ENCODE measurements at places on chromosomes 16 and 17.

DNA sequence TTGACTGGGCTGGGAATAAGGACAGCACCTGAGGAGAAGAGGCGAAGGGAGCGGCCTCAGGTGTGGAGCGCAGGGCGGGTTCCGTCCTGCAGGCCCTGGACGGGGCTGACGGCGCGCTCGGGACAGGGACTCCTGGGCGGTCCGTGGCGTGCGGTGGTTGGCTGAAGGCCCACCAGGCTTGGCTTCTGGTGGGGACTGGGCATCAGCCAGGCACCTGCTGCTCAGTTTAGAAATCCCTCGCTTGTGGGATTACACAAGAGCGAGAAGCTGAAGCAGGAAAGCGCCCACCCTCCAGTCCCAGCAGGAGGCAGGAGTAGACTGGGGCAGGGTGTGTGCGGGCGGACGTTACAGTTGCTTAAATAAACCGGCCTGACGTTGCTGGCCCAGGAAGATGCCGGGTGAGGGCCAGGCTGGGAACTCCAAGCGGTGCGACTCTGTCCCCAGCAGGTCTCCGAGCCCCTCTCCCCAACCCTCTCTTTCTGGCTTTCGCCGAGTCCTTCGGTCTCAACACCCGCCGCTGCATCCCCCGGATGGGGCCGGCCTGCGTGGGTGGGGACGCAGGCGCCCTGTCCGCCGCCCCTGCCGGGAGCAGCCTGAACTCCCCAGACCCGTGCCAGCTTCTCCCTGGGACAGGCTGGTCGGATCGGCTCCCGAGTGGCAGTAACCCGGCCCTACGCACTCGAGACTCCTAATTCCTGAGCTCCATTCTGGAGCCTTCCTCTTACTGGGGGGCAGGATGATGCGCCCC is 639 bp downstream of the MIF4GD start:
- peak; percentile 81 for DNase-seq

DNA sequence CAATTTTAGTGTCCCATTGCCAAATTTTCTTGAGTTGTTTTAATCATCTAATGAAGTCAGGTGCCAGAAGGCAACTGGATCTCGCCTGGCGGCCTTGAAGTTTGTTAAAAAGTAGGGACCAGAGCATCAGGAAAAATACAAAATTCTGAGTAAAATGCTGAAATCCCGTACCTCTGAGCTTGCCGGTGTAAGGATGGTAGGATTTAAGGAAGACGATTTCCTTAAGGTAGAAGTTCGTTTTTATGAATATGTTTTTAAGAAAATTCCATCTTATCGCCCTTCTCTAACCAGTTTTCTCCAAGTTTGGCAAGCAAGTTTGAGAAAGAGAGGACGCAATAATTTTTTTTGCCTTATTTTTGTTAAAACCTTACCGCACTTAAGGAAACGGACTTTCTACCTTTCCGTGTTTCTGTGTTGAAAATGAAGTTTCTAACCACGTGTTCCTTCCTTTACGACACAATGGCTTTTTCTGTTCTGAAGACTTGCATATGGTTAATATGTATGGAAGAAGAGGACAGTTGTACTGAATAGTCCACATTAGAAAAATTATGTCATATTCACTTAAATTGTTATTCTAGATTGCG is 748 bp downstream of the ATF7IP2 start:
- no peak for DNase-seq

DNA sequence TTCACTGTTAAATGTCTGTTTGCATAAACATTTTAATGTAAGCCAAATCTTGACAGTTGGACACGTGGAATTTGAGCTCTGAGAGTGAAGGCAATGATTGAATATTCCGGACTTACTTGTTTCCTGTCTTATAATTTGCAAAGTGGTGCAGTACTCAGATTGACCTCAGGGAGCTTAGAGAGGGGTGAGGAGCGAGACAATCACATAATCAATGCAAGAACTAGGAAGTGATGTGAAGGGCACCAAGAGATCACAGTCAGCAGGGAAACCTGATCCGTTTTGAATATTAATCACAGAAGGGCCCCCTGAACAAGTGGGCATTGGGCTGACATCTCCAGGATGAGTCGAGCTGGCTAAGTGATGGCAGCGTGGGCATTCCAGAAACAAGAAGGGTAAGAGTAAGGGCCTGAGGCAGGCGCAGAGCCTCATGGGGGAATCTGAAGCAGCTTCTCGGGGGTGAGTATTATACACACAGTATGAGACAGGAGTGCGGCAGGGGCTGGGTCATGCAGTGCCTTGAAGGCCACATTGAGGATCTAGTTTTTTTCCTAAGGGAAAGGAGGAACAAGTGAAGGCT is 26.1 kb downstream of the TEX2 start:
- DNase-seq: no peak

- no peak for DNase-seq
Observed at GRCh38 chr16:50781043-50781442, 39.2 kb downstream of the CYLD start.

DNA sequence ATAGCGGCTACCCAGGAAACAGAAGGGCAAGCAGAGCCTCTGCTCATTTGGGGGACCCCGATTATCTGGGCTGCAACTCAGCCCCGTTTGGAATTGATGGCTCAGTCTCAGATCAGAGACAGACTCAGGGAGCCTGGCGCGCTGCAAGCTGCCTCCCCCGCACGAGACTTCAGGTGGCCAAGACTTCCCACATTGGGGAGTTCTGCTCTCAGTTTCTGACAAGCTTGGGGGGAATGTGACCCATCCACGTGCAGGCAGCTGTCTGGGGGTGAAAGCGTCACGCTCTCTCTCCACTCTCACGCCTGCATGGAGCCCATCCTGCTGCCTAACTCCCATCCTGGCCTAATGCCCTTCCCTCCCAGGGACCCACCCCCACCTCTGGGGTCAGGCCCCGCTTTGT is 157.6 kb upstream of the GSE1 start:
- no peak for DNase-seq

DNA sequence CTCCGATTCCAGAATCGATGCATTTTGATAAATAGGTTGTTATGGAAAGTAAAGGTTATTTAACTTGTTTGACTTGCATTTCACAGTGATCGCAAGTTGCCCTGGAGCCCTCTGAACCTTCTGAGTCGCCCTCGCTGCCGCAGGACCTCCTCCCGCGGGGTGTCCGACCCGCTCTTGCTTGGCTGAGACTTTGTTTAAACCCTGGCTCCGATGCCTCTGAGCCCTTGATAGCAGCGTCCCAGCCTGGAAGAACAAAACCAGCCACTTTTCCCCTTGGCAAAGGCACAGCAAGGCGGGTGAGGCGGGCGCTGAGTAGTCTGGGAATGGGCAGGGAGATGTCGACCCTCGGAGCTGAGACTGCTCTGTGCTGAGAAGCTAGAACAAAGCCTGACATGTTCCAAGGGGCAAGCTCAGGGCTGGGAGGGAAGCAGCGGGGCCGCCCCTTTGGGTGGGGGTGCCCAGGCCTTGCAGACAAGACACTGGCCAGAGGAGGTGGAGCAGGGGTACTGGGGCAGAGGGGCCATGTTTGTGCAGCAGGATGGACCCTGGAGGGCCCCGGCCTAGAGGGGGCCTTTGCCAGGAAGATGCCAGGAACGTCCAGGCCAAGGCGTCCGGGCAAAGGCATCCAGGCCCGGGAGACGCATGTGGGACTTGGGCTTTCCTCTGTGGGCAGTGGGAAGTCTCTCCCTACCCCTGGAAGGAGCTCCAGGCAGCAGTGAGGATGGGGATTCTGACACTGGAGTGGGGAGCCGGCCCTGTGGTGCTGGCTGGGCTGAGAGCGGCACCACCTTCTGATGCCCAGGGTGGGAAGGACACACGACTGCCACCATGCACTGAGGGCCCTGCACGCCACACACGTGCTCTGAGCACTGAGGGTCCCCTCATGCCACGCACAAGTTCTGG is 30.3 kb upstream of the CDH15 start:
- no peak for DNase-seq

DNA sequence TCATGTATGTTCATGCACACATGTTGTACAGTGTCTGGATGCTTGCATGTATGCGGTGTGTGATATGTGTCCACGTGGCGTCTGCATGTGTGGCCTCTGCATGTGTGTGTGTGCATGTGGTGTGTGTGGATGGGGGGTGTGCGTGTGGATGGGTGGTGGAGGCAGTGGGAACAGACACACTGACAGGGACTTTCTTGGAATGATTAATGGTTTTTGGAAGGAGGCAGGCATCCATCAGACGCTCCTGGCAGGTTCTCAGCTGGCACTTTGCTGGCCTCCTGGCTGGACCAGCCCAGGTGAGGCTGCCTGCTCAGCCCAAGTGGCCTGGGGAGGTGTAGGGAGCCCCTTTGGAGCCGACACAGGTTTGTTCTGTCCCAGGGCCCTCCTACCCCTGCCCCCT is 121.2 kb upstream of the CIBAR2 start:
- no peak for DNase-seq

DNA sequence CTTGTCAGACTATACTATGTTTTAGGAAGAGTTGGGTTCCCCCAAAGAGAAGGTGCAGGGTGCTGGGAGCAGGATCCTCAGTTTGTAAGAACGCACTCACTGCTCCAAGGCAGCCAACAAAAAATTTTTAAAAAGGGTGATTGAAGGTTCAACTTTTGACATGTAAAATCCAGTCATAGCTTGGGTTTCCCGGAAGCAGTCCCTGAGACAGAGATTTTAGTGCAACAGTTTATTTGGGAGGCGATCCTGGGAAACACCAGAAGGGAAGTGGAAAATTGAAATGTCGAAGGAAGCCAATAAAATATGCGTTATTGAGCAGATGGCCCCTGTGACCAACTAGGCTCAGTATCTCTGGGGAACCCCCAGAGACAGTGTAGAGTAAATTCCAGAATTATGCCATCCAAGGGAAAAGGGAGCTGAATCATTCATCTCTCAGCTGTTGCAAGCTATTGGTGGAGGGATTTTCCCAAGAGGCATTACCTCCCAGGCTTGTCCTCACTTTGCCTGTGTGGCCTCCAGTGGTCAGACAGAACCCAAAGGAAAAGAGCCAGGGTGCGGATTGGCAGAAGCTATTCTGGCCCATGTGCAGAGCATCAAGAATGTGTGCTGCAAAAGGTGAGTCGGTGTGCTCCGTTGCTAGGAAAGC is 72.9 kb downstream of the HS3ST3B1 start:
- DNase-seq: no peak

DNA sequence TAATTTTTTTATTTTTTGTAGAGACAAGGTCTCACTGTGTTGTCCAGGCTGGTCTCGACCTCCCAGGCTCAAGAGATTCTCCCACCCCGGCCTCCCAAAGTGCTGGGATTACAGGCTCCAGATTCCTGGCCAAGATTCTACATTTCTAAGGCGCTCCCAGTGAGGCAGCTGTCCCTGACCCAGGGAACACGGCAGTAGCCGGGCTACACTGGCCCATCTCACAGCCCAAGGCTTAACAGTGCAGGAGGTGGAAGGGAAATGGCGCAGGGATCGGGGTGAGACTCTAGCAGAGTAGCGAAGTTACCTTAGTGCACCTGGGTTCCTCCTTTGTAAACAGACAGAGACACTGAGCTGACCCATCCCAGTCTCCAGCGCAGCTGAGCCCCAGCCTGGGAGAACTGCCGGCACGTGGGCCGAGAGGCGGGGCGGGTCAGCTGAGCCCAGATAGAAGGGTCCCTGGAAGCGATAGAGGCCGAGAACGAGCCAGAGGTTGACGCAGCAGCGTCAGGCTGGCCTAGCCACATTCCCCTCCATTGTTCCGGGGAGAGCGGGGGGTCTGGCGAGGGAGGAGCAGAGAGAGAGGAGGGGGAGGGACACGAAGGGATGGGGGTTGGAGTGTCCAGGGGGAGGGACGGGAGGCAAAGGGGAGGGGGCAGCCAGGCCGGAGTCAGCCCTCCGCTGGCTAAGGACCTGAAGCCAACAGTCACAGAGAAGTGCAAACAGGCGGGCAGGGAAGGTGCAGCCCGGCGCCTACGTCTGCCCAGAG is 2.5 kb downstream of the CARHSP1 start:
- DNase-seq: no peak

GRCh38 chr16:71428385-71428784 is 13.5 kb downstream of the TLE7 start:
- no peak for DNase-seq

GRCh38 chr17:13568582-13569397 is 32.9 kb downstream of the HS3ST3A1 start:
- no peak for DNase-seq

DNA sequence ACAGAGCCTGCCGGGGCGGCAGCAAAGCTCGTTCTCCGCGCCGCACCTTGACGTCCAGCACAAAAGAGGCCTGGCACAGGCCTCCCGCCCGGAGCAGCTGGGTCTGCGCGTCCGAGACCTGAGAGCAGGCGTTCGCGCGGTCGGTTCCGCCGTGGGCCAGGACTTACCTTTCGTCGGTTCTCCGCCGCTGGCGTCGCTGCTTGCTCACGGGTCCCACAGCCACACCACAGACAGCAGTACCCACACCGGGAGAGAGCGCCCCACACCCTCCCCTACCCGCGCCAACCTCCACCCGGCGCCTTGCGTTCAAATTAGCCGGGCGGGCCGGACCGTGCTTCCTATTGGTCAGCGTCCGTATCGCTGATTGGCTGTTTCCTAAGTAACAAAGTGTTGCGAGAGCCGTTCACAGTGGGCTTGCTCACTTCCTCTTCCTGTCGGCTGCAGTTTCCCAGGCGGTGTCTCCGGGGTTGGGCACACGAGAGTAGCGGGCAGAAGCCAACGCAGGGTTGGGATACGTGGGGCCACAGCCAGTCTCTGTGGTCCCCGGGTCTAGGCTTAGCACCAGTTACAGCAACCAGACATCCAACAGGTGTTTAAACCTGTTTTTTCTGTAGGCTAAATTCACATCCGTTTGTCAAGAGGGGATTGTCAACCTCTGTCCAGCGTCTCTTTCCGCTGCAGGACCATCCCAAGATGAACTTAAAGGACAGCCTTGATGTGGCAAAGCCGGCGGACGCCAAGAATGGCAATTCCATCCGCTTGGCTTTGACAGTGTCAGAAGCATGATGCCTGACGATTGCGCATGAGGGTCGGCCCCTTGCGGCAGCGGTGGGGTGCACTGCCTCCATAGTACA is at the start of gene KIF18B:
Gene KIF18B (minus strand): TSS at position 313 of the 854 bp plus-strand sequence. CDS start 11,429 bp downstream, outside the sequence.
- peak; percentile 99 for DNase-seq

GRCh38 chr17:16915752-16916556 is 56.0 kb downstream of the TNFRSF13B start:
- peak; percentile 36 for DNase-seq

DNA sequence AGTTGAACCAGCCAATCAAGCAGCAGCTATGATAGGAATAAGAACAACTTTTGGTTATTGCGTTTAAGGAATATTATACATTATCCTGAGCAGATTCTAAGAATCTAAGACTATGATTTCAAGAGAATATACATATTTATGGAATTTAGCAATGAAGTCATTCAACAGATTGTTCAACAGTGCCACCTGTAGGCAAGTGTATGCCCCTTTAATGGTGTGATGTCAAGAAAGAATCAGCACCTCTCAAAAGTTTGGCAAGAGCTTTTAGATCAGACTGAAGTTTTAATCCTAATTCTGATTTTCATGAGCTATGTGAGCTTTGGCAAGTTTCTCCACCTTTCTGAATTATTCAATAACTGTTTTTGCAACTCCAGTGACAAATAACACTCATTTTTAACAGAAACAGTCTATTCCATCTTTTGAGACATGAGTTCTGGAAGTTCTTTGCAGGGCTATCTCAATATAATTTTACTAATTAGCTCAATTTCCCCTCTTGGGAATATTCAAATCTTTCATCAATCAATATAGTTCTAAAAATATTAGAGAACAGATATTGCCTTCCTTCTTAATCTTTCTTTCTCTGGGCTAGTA is 474.3 kb upstream of the TOM1L1 start:
- DNase-seq: peak; percentile 3
